Jurkat, Clone E6-1 (cell line): ENCODE measurements at places on chromosomes 5 and 9.

DNA sequence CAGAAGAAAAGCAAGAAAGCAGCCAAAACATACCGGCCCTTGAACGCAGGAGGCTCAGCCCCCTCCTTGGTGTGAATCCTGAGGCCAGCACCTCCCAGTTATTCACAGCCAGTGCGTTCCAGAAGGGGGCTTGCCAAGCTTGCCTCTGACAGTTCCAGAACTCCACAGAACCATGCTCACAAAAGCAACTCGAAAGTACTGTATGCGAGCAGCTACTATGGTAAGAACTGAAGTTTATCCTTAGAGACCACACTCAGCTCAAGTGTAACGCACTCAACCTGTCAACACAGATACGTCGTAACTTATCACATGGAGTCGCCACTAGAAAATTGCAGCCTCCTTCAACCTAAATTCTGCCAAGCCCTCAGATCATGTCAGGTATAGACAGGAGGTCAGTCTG, 1.4 kb downstream of the UBAC1 start:
- no peak for DNase-seq

- DNase-seq: no peak
Observed at GRCh38 chr5:126015235-126016181, 407.7 kb upstream of the GRAMD2B start.

- DNase-seq: no peak
Observed at GRCh38 chr5:151758141-151758429, 346 bp downstream of the ATOX1 start.

GRCh38 chr9:33233626-33234342, 6.2 kb upstream of the SPINK4 start:
- no peak for DNase-seq

- peak; percentile 45 for DNase-seq
Observed at GRCh38 chr9:122463828-122464632, 13.7 kb downstream of the OR1J1 start.

DNA sequence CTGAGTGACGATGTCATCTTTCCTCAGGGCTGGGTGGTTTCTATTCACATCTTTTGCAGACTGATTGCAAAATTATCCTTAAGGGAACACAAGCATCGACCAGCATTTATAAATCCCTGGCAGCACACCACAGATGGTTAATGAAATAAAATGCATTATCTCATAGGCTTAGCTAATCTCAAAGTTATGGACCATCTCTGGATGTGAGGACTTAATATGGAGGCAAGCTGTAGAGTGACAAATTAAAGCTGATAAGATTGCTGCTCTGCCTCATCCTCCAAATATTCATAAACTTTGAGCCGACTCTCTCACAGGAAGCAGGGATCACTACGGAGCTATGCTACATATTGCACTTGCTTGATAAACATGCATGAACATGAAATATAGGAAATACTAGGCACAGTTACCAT, 663.2 kb upstream of the RGMB start:
- DNase-seq: no peak

- no peak for DNase-seq
Observed at GRCh38 chr5:127891942-127892341, 188.8 kb downstream of the CCDC192 start.

DNA sequence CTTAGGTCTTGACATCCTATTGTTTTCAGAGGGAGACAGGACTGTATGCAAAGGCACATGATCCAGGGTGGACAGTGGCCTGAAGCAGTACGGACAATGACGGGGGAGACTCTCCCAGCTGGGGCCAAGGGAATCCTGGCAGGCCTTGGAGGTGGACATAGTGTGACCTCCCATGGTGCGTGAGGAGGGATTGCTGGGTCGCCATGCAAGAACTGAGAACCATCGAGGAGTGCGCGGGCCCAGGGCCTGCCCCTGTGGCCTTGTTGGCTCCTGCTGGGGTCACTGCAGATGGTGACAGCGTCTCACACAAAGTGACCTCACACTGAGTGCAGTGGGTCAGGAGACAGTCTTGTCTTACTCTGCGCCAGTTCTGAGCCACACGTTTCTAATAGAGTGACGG, 192.4 kb downstream of the GADD45G start:
- no peak for DNase-seq

DNA sequence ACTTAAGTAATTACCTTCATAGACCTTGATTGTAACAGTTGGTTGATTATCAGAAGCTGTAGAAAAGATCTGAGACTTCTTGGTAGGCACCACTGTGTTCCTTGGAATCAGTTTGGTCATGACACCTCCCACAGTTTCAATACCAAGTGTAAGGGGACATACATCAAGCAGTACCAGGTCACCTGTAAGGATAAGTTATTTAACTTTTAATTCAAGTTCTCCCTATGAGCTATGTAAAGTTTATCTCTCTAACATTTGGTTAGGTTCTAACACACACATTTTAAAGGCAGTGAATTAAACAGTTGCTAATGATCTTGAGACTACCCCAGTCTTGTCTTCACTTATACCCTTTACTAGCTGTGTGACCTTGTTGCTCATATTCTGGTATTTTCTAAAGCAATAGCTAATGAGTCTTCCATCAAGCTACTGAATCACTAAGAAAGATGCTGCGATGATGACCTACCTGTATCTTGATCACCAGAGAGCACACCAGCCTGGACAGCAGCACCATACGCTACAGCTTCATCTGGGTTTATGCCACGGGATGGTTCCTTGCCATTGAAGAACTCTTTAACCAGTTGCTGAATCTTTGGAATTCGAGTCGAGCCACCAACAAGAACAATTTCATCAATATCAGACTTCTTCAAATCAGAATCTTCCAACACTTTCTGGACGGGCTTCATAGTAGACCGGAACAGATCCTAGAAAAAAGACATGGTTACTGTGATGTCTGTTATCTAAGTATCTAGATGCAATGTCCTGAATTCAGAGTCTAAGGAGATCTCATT, 2.8 kb downstream of the HSPA5 start:
- no peak for DNase-seq

- peak; percentile 97 for DNase-seq
Observed at GRCh38 chr9:38227061-38227540, 158.1 kb upstream of the SHB start.

DNA sequence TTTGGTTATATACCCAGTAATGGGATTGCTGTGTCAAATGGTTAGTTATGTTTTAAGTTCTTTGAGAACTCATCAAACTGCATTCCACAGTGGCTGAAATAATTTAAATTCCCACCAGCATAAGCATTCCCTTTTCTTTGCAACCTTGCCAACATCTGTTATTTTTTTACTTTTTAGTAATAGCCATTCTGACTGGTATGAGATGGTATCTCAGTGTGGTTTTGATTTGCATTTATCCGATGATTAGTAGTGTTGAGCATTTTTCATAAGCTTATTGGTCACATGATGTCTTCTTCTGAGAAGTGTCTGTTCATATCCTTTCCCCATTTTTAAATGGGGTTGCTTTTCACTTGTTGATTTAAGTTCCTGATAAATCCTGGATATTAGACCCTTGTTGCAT, 435.7 kb upstream of the RIOK2 start:
- DNase-seq: no peak

DNA sequence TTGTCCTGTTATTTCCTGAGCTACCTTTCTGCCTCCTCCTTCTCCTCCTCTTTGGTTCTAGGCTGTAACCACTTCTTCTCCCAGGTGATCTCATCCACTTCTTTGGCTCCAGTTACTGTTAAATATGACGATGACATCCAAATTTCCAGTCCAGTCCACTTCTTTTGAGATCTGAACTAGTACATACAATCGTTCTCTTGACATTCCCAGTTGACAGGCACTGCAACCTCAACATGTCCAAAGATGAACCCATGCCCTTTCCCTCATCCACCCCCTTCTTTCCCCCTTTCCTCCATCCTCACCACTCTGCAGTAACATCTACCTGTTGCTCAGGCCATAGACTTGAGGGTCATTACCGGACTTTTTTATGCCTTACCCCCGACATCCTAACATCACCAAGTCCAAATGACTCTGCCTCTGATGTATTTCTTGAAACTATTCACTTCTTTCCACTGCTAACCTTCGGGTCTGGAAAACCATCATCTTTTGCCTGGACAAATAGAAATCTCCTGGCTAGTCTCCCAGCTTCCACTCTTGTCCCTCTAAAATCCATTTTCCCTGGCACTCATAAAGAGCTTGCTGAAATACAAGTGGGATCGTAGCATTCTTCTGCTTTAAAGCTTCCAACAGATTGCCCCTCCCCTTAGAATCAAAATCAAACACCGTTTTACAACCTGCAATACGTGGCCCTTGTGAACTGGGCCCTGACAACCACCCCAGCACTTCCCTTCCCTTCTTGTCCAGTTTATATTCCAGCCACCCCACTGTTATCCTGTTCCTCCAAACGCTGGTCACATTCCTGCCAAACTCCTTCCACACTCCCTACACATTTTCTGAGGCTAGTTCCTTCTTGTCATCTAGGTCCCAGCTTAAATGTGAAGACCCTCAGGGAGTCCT, 31.5 kb downstream of the KLF9 start:
- DNase-seq: no peak

- peak; percentile 90 for DNase-seq
Observed at GRCh38 chr5:68884144-68884754, 209.6 kb upstream of the SLC30A5 start.

DNA sequence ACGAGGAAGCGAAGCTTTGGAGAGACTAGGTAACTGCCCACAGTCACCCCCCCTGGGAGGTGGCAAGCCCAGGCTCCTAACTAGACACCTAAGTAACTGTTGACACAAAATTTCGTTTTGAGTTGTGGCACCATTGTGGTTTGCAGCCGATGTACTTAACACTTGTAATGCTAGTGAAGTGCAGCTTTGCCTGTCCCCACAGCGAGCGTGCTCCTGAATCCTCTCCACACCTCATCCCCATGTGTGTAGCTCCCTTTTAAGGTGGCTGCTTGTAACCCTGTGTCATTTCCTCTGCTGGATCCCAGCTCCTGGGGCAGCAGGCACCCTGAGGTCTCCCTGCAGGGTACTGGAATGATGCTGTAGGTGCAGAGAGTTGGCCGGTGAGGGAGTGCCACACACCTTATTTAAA, 114.9 kb downstream of the TRIO start:
- DNase-seq: peak; percentile 35

GRCh38 chr9:99137891-99138290, 33.0 kb downstream of the TGFBR1 start:
- no peak for DNase-seq

GRCh38 chr5:2139478-2139877, 256.8 kb upstream of the IRX4 start:
- no peak for DNase-seq

DNA sequence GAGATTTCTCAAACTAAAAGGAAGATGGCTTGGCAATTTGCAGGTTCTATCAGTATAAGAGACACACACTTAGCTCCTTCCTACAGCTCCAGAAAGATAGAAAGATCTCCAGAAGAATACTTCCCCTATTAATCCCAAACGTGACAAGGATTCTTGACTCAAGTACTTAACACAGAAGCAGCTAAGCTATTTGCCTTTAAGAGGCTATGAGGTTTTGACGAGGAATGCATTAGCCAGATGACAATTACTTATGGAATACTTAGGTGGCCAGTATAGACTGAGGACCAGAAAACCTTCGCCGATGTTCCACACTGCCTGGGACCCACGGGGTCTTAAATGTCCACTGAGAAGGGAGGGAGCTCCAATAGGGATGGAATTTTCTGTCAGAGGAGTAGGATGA, 340.5 kb upstream of the KIF2A start:
- no peak for DNase-seq

GRCh38 chr9:82148901-82149461, 160.4 kb downstream of the SPATA31D1 start:
- no peak for DNase-seq

GRCh38 chr9:126606483-126606870, 7.3 kb upstream of the LMX1B start:
- DNase-seq: no peak

DNA sequence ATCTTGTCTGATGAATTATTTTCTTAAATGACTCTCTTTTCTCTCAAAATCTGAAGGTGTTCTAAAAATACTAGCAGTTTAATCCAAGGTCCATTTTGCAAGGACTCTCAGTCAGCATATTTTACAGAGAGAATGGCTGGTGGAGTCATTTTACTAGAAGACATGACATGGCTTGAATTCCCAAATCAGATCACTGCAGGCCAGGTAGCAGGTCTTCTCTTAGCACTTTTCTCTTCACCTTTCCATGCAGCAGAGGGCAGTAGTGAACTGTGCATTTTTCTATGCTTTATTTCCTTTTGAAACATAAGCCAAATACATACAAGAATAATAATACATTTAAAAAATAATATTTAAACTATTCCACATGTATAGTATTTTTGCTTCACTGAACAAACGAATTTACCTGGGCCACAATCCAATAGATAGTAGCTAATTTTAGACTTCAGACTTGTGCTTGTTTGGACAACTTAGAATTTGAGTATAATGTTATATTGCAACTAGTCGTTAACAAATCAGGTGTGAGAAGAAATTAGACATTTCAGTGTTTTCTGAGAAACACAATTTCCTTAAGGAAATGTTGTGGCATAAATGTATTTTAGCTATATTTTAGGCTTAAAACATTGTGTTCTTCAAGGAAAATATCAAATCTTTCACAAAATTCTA, 289.4 kb upstream of the DAB2 start:
- DNase-seq: peak; percentile 23

DNA sequence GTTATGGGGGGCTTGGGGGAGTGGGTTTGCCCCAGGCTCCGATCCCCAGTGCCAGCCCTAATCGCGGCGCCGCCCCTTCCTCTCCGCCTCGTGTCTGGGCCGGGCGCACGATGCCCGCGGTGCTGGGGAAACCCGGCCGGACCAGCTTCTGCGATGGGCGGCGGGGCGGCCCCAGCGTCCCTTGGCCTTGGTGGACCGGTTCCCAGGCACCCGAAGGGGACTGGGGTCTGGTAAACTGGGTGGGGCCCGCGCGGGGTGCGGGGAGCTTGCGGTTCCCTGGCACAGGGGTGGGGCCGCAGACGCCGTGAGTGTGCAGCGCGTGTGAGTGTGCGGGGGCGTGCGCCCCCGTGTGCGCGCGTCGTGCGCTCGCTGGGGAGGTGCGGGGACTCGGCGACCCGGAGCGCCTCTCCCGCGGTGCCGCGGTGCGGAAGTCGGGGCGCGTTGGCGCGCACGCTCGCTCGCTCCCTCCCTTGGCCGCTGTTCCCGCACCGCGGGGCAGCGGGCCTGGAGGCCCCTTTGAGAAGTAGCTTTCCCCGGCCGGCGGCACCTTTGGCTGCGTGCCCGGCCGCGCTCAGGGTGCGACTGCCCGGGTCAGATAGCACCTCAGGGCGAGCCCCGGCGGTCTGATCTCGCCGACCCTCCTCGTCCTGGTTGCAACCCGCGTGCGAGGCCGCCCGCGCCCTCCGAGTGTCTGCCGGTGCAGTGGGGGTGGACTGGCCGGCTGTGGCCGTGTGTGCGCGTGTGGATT, 568 bp downstream of the MACIR start:
- peak; percentile 45 for DNase-seq

DNA sequence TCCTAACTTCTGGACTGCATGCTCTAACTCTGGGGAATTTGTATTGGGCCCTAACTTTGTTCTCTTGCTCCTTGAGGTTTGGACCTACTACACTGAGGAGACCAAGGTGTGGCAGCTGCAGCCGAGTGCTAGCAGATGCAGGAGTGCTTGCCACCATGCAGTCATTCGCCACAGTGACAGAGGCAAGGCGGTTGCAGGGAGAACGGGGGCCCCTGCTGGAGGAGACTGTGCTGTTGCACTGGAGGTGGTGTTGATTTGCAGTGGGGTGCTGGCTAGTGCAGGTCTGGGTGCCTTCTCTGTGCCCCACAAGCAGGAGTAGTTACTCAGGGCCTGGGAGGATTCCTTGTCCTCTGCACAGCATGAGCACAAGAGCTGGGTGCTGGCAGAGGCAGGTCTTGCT, 22.4 kb upstream of the DIRAS2 start:
- no peak for DNase-seq

GRCh38 chr5:68699966-68700365, 393.8 kb upstream of the SLC30A5 start:
- no peak for DNase-seq
